ENCODE measurements at places on chromosomes 16 and 17. TPM values are rescaled to one million over a fixed set of nuclear protein-coding genes. Genes with fewer than 3 reads are reported as not detected.

DNA sequence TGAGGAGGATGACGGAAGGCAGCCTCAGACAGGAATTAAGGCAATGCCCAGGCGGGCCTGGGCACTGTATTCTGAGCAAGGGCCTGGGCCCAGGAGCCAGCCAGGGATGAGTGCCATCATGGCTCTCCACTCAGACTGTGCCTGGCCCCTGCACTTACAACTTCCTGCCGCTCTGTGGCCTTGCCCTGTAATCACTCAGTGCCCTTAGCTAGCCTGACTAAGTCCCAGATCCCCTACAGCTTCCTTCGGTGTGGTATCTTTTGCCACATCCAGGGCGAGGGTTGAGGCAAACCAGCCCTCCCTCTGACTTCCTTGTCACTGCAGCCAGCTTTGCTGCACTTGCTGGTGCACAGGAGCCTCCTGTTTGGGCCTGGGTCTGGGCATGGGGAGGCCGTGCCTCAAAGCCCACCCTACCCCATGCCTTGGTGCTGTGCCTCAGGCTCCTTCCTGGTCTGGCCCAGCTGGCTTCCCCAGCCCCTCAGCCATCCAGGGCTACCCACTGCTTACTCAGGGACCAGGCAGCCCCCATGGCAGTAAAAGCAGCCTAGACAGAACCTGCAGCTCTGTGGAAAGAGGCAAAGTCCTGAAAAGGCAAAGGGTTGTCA, 9.3 kb downstream of the SLC46A1 start:
- DNase-seq, result no peak

- DNase-seq, result no peak
Observed at GRCh38 chr16:3186946-3187690, 886 bp upstream of the OR1F1 start.

DNA sequence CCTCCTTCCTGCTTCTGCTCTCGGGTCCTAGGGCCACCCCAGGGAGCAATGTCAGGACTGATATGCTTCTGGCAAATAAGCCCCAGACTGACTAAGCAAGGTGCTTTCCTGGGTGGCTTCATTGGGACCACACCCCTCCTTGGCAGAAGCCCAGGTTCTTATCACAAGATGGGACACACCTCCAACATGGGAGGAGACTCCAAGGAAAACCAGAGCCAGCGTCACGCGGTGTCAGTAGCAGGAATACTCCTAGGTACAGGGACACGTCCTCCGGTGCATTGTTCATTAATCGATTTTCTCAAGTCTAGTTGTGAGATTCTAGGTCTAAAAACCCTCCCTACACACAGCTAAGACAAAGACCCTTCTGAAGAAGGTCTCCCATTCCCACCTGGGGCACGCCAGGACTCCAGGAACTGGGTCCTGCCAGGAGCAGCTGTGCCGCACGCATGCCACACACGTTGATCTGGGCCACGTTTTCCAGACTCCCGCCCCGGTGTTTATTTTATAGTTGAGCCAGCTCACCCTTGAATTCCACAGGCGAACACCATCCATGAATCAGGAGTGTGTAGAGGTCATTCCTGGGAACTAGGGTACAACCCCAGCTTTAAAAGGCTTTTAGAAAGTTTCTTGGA, 30.8 kb downstream of the FA2H start:
- DNase-seq, result no peak

- DNase-seq, result no peak
Observed at GRCh38 chr17:7183433-7184090, 4.4 kb upstream of the ASGR1 start.

- DNase-seq, result no peak
Observed at GRCh38 chr17:51507444-51507843, 247.1 kb downstream of the UTP18 start.

DNA sequence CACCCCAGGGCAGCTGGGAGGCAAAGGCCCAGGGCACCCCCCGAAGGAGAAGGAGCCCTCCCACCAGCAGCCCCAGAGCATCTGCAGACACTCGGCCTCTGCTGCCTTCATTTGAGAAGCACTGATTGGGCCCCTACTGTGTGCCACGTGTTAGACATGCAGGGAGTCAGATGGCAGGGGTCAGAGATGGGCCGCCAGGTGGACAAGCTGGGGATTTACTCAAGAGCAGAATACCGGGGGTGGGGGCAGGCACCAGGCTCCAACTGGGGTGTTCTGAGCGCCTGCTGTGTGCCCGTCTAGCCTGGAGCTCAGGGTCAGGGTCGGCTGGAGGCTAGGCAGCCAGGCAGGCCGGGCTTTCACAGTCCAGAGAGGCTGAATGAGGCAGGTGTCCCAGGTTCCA, 18.7 kb downstream of the TPSG1 start:
- DNase-seq, result no peak

DNA sequence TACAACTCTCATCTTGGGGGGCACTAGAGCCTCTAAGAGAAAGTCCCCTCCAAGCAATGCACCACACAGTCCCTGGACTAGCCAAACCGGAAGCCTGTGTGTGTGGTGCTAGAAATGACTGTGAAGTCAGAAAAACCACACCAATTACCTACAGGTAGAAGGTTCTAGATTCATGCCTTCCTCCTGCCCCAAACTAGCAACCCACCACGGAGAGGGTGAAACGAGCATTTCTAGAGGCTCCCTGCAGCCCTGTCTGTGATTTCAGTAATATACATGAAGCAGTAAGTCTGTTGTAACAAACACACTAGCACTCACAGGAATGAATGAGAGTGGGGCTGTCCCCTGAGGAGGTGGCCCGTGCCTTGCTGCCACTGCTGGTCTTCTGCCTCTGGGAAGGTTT, 13.6 kb downstream of the ZFHX3 start:
- no peak for DNase-seq

Gene KRTAP2-1
- not detected for total RNA-seq

Gene GP1BA
- not detected for total RNA-seq

Gene CLEC3A
- not detected for total RNA-seq
